ENCODE measurements at places on chromosomes 2 and 18.
A peak's percentile ranks its signal among the peaks of the same experiment; 100 is the strongest.

DNA sequence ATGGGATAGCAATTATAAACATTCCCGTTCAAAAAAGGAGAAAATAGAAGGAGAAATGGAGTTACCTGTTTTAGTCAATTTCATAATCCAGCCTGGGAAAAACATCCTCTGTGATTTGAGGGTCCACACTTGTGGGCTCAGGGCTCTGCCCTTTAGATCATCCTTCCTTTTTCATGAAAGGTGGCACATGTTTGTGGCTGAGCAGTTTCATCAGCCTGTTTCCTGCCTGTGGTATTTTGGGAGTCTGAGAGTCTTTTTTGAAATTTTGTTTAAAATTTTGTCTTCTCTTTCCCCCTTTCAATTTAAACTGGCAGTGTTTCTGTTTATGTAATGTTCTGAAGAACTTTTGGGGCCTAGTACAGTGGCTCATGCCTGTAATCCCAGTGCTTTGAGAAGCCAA lies 84.0 kb downstream of the KIAA1328 start:
- DNase-seq: peak; percentile 2

- DNase-seq: no peak
These were observed 131.8 kb downstream of the TWIST2 start for GRCh38 chr2:238979636-238980035.

DNA sequence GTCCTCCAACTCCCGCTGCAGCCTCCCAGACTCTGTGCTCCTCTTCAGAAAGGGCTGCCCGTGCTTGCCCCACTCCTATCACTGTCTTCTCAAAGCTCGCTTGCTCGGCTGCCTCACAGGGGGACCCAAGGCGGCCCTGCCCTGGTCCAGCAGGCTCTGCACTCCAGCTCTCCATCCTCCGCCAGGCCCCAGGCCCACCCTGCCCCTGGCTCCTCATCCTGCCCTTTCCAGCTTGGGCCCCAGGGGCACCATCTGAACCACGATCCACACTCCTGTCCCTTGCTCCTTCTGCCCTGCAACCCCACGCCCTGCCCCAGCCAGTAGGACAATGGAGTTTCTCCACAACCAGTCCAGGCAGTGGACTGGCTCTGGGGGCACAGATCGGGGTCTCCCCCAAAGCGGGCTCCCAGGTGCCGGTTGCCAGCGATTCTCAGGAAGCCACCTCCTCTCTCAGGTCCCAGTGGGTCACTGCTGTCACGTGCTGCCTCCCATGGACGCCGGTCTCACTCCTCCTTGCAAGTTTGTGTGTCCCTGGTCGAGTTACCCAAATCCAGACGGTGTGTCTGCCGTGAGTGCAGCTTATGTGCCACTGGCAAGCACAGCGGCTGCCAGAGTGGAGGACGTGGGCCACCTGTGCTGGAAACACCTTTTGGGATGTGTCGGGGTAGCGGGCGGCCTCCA lies 238.5 kb downstream of the HDAC4 start:
- no peak for DNase-seq

GRCh38 chr2:27016801-27017325 lies 15.9 kb upstream of the TMEM214 start:
- DNase-seq: peak; percentile 53

GRCh38 chr2:241612156-241613016 lies 24.6 kb downstream of the THAP4 start:
- DNase-seq: no peak
